ENCODE measurements at places on chromosomes 13 and 19. TPM values are rescaled to one million over a fixed set of nuclear protein-coding genes. Genes with fewer than 3 reads are reported as not detected.

The ILF3 gene
- 162 TPM for total RNA-seq

The KPNA3 gene
- total RNA-seq, result 31.5 TPM

The GZMM gene
- 2.7 TPM for total RNA-seq

The SBK2 gene
- total RNA-seq, result not detected

The CFAP97D2 gene
- total RNA-seq, result not detected

The NXNL1 gene
- total RNA-seq, result not detected

The PNMA8A gene
- total RNA-seq, result 9.6 TPM

The NCAN gene
- total RNA-seq, result not detected

The CADM4 gene
- total RNA-seq, result 20.6 TPM

The SH2D3A gene
- total RNA-seq, result 28.2 TPM

The CGB2 gene
- not detected for total RNA-seq

The TNNI3 gene
- not detected for total RNA-seq

The VSTM2B gene
- total RNA-seq, result 0.17 TPM

The ZNF700 gene
- total RNA-seq, result 15.9 TPM

The CYP4F8 gene
- 2.0 TPM for total RNA-seq

The MISP3 gene
- 21.6 TPM for total RNA-seq

The SCEL gene
- 0.12 TPM for total RNA-seq

The SIGLEC14 gene
- 5.9 TPM for total RNA-seq

The CELF5 gene
- total RNA-seq, result 0.49 TPM

The RNF225 gene
- total RNA-seq, result not detected

The ZNF229 gene
- total RNA-seq, result 7.3 TPM

The RUBCNL gene
- 4.3 TPM for total RNA-seq

The CGB1 gene
- not detected for total RNA-seq

The PEAK3 gene
- total RNA-seq, result 1.0 TPM

The EXOC3L2 gene
- 9.0 TPM for total RNA-seq

The LAIR1 gene
- total RNA-seq, result 36.1 TPM

The LRRC63 gene
- total RNA-seq, result 0.69 TPM

The SPTBN4 gene
- 3.5 TPM for total RNA-seq

The TNNT1 gene
- 0.72 TPM for total RNA-seq

The ZNF600 gene
- total RNA-seq, result 18.1 TPM

The ATP8A2 gene
- total RNA-seq, result 0.29 TPM

The KCNN4 gene
- total RNA-seq, result 10.5 TPM

The DOCK6 gene
- 102 TPM for total RNA-seq

The LILRB5 gene
- total RNA-seq, result 6.5 TPM

The TNFSF13B gene
- total RNA-seq, result 7.2 TPM

The POSTN gene
- 22.4 TPM for total RNA-seq

The CLDND2 gene
- total RNA-seq, result 0.92 TPM

The SMIM44 gene
- total RNA-seq, result 3.7 TPM

Data from mucosa of gallbladder (tissue), 1 donor.